ENCODE measurements at places on chromosomes 2 and 18.

- peak; percentile 83 for DNase-seq
Measured at GRCh38 chr2:120867290-120868241, 131.9 kb downstream of the GLI2 start.

GRCh38 chr2:235793163-235793752, 299.4 kb downstream of the AGAP1 start:
- DNase-seq, result no peak

DNA sequence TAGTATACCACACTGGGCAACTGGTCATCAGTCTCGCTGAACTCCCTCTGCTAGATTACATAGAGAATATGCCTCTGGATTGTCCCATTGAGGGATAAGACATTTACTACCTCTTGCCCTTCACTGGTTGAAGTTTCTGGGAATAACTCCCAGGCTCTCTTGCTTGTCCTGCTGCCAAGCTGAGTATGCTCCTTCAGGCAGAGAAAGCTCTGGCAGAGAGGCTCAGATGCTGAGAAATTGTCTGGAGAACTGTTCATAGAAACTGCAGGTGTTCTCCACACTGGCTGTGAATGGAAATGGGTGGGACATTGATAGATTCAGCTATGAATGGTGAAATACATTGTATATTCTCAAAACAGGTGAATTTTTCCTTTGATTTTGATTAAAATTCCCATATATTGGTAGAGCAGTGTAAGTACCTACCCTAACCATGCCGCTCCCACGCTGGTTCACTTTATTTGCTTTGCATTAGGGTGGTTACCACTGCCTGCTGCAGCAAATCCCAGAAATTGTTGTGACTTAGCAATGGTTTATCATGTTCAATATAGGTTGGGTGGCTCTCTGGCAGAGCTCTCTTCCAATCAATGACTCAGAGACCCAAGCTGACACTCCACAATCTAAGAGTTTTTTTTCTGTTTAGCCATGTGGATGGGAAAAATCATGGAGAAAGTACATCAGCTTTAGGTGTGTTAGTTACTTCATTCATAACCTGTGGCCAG, 36.7 kb downstream of the FAM117B start:
- no peak for DNase-seq

- DNase-seq, result no peak
Measured at GRCh38 chr18:23935804-23936203, 78.8 kb upstream of the TTC39C start.

- no peak for DNase-seq
Measured at GRCh38 chr2:44686561-44686960, 254.9 kb upstream of the SIX3 start.

DNA sequence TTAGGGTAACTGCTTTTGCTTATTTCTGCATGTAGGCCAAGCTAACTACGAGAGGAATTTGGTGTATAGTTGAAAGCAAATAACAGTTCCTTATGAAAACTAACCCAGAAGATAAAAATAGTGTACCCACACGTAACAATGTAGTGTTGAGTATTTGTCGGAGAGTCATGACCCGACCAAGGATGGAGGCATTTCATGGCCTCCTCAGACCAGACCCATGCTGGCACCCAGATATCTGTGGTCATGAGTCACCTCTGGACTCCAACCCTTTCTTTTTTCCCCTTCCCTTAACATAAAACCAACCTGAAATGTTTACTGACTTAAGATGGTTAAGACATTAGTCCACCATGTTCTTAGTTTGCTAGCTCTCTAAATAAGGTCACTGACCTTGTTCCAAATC, 318.7 kb downstream of the NOL4 start:
- no peak for DNase-seq

- no peak for DNase-seq
Measured at GRCh38 chr2:128084757-128085156, 6.2 kb upstream of the UGGT1 start.

GRCh38 chr2:124666976-124667375, 641.9 kb downstream of the CNTNAP5 start:
- no peak for DNase-seq

DNA sequence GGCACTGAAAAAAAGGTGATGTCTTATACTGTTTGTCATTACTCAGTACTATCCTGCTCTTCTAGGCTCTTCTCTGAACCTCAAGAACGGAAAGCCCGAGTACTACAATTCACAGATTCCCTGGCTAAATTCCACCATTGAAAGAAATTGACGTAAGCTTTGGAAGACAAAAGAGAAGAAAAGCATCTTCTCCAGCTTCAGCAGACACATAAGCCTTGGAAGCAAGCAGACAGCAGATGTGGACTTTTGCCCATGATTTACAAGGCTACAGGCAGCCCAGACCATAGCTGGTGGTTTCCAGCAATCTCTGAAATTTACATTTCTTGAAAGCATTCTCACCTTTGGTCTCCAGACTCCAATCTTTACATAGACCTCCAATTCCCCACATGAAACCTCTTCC, 289.0 kb downstream of the C1D start:
- no peak for DNase-seq

DNA sequence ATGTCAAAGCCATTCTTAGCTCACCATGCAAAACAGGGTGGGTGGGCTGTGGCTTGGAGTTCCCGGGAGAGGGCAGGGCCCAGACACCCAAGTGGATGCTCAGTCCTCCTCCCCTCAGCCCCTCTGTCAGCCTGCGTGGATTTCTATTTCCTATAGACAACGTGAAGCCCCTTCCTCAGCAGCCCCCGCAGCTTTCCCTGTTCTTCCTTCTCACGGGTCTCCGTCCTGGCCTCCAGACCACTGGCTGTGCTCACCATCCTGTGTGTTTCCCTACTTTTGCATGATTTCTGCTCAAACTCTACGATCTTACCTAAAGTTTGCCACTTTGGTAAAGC, 155.0 kb upstream of the PXDN start:
- no peak for DNase-seq

GRCh38 chr18:25097057-25097456, 254.9 kb downstream of the ZNF521 start:
- DNase-seq, result no peak

DNA sequence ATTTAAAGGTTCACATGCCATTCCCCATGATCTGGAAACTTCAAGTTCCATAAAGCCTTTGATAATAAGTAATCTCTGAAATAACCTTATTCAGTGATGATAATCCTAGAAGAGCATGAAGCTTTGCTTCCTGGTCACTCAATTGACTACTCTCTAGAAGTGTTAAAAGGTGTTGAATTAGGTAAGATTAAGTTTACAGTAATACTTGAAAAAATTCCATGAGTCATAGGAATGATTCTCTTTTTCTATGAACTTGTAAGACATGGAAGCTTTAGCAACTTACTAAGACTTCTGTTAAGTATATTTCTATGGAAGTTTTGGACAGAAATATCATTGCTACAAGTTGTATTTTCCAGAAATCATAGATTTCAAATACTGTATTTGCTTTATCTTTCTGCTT, 100.6 kb downstream of the MYO1B start:
- DNase-seq, result no peak

- no peak for DNase-seq
Measured at GRCh38 chr2:237464757-237465391, 22.2 kb upstream of the MLPH start.
